Fibroblast of the conjunctiva (primary cell): ENCODE measurements at places on chromosomes 12 and 14.

- no peak for DNase-seq
These were observed 9.5 kb downstream of the CDKN1B start for GRCh38 chr12:12726555-12727093.

DNA sequence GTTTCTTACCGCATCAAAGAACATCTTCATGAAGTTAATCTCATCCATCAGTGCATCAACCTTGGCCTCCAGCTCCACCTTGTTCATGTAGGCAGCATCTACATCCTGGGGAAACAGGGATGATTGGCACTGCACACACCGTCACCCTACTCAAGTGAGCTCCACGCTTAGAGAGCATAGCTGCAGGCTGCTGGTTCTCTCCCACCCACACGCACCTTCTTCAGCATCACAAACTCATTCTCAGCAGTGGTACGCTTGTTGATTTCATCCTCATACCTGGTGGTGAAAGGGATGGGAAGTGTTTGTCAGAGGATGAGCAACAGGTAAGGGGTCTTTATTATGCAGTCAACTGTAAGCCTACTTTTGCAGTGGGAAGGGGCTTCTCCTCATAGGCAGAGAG is 2.3 kb downstream of the KRT5 start:
- DNase-seq, result no peak

- no peak for DNase-seq
These were observed 88.3 kb upstream of the E2F7 start for GRCh38 chr12:77153706-77154105.

- DNase-seq, result no peak
These were observed 755 bp downstream of the SETD1B start for GRCh38 chr12:121804417-121805111.

- no peak for DNase-seq
These were observed 276.5 kb upstream of the PLEKHG7 start for GRCh38 chr12:92426332-92426731.

DNA sequence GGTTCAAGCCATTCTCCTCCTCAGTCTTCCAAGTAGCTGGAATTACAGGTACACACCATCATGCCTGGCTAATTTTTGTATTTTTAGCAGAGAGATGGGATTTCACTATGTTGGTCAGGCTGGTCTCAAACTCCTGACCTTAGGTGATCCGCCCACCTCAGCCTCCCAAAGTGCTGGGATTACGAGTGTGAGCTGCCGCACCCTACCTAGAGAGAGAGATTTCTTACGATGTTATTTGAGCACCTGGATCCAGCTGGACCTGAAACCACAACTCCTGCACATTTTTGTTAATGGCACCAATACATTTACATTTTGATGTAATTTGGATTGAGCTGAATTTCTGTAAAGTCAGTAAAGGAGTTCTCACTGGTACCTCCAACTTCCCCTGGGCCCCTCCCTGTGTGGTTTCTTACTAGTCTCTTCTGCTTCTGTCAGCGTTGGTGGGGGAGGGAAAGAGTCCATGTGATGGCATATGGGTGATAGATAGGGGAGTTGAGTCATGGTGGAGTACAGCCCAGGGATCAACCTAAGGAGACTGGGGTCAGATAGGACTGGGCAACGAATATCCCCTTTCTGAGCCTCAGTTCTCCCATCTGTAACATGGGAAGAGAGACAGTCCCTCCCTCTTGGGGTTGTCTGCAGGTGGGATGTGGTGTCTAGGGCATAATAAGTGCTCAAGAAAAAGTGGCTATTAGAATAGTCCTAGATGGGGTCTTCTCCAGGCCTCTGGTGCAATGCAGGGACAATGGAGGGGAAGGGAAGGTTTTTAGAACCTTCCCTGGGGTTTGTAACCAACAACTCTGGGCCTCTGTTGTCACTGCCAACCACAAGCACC is 83.3 kb upstream of the MED13L start:
- no peak for DNase-seq

DNA sequence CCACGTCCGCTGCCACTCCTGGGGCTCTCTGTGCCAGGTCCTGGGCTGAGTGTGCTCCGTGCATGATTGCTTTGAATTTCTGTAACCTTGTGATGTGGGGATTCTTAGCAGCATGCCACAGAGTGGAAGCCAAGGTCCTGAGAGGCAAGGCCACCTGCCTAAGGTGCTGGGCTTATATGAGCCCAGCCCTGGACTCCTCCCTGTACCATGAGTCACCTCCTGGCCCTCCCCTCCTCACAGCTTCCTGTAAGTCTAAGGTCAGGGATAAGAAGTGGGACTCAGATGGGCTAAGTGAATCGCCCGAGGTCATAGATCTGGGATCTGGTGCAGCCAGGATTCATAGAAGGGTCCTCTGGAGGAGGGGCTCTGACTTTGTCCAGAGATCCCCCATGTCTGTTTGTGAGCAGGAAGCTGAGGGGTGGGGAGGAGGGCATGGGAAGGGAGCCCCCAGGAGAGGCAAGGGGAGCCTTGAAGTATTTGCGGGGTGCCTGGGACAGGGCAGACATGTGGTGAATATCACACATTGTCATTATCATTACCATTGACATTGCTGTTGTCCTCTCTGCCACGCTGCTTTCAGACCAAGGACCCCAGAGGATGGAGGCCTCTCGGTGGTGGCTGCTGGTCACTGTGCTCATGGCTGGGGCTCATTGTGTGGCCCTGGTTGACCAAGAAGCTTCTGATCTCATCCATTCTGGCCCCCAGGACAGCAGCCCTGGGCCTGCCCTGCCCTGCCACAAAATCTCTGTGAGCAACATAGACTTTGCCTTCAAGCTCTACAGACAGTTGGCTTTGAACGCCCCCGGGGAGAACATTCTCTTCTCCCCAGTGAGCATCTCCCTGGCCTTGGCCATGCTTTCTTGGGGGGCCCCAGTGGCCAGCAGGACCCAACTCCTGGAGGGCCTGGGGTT is 28.8 kb downstream of the SERPINA3 start:
- DNase-seq, result no peak

DNA sequence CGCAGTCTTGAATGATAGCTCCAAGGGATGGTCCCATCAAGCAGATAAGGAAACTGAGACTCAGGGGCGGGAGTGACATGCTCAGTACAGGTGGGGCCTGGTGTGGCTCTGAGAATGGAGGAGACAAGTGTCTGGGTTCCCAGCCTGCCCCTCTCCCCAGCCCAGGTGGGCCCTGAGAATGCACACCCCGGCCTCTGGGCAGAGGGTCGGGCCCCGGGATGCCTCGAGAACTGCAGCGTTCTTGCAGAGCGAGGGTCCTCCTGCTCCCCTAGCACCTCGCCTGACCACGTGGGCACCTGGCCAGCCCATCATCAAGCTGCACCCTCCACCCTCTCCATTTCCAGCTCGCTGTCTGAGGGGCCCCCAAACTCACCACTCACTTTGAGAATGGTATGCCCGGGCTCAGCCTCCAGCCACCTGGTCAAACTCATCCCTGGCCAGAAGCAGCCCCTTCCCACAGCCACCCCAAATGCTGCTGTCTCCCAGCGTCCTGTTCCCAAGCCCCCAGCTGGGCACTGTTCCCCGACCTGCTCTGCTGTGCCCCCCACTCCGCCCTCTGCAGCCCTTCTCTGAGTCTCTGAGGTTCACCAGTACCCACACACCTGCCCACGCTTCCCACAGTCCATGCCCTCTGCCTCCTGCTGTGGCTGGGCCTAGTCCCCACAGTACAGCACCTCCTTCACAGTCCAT is 44.3 kb downstream of the CYP46A1 start:
- no peak for DNase-seq

DNA sequence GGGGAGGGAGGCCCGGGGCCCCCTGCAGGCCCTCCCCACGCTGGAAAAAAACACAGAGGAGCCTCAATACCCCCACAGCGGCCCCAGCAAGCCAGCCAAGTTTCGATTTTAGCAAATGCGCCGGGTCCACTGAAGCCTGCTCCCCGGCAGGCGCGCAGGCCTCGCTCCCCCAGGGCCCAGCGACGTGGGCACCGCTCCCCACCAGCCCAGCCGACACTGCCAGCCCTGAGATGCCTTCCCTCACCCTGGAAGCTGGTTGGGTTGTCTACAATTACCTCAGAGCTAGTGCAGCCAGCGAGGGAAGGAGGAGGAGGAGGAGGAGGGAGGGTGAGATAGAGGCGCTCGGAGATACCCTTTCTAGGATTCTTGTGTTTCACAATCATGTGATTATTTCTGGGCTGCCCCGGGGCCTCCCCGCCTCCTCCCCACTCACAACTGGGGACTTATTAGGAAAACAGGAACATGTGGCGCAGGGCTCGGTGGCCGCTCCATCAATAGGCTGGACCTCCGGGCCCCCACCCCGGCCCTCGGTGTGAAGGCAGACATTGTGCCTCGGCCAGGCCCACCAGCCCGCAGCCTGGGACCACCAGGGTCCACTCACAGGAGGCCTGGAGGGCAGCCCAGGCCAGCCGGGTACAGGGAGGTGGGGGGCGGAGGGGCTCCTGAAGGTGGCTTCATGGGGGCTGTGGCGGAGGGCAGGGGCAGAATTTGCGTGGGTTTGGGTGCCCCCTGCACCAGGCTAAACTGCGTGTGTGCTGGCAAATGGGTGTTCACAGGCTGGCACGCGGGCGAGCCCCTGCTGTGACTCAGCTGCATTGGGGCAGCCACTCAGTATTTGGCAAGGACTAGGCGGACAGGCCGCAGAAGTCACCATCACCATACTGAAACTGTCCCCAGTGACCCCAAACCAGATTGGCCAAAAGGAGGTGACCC is 109.9 kb downstream of the NCOR2 start:
- no peak for DNase-seq

GRCh38 chr12:104175726-104176247 is 37.8 kb upstream of the NFYB start:
- no peak for DNase-seq

DNA sequence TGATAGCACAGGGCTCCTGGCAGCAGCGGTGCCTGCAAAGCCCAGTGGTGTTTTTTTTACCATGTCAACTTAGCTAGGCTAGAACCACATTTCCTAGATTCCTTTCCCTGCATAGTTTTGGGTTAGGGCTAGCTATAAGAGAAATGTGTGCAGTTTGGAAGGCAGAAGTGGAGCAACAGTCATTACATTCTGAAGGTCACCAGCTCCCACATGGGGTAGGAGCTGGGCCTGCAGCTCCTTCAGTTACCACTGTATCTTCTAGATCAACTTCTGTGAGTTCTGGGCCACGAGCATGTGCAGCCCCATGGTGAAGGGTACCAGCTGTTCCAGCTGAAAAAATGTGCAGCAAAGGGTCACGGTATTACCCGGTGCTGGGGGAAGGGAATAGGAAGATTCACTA is 2.3 kb upstream of the SLC25A3 start:
- DNase-seq, result no peak

DNA sequence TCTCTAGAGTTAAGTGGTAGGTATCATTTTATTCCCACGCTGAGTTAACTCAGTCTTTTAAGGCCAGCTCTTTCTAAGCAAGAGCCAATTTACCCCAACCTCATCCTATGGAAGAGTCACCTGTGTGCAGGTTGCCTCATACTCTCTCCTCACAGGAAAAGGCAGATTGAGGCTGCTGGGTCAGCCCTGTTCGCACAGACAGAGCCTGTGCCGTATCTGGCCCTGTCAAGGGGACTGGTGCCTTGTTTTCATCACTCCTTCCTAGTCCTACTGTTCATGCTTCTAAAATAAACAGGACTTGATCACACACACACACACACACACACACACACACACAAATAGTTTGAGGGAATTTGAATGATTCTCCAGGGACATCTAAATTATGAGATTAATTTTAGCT is 285.0 kb downstream of the SLC6A15 start:
- DNase-seq, result no peak

DNA sequence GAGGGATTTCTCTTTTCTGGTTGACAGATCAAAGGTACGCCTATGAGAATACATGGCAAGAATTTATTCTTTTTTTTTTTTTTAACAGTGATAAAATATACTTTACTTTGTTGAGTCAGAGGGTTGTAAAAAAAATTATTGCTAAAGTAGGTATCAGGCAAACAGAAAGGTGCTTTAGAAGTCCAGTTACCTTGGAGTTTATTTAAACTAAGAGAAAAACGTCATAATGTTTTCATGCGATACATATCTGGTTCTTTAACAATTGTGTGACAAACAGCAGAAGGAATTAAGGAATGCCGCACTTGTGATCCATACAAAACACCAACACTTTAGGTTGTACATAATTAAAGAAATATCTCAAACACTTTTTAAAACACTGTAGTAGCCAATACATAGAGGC is 94.2 kb downstream of the BORCS5 start:
- no peak for DNase-seq

DNA sequence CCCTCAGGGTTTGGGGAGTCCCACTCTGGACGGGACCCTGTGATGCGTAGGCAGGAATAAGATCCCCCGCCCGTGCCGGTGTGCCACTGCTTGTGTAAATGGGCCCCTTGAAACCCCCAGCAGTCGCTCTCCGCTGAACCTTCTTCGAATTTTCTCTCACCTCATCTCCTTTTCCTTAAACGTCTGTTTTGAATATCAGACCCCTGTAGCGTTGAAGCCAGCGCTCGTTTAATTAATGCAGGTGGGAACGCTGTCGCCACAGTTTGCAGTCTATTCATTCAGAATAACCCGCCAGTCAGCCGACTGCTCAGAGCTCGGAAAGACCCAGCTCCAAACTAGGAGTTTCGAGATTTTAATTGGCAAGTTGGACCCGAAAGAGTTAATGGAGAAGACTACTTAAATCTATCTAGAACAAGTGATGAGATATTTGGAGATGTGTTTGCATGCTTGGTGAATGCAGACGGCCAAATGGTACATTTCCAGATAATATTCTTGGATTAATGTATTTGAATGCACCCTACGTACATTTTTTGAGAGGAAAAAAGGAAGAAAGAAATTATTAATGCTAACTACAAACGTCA is 739 bp upstream of the PPP2R5E start:
- no peak for DNase-seq

GRCh38 chr12:92341065-92341668 is 195.5 kb upstream of the BTG1 start:
- DNase-seq, result no peak

DNA sequence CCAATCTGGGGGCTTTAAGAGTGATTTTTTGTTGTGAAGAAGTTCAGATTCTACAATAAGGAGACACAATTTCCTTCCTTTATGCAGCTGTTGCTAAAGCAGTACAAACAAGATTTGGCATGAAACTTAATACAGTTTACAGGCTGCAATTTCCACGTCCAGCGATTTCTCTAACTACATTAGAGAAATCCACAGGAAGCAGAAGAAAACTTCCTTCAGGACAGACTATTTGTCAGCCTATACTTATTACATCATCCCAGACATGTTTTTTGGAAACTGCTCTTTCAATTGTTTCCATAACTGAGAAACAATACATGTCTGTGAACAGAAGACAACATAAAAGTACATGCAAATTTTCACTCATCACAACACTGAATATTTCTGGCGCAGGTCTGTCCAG is 204.3 kb downstream of the TTC7B start:
- DNase-seq, result no peak

- no peak for DNase-seq
These were observed 14.3 kb downstream of the FNTB start for GRCh38 chr14:65000898-65001591.
